ENCODE measurements at places on chromosomes 16 and 17.
A peak's percentile ranks its signal among the peaks of the same experiment; 100 is the strongest.

- no peak for DNase-seq
These were observed 35.2 kb downstream of the TSC2 start for GRCh38 chr16:2082983-2083364.

GRCh38 chr16:87063543-87063942 lies 253.6 kb downstream of the C16orf95 start:
- no peak for DNase-seq

DNA sequence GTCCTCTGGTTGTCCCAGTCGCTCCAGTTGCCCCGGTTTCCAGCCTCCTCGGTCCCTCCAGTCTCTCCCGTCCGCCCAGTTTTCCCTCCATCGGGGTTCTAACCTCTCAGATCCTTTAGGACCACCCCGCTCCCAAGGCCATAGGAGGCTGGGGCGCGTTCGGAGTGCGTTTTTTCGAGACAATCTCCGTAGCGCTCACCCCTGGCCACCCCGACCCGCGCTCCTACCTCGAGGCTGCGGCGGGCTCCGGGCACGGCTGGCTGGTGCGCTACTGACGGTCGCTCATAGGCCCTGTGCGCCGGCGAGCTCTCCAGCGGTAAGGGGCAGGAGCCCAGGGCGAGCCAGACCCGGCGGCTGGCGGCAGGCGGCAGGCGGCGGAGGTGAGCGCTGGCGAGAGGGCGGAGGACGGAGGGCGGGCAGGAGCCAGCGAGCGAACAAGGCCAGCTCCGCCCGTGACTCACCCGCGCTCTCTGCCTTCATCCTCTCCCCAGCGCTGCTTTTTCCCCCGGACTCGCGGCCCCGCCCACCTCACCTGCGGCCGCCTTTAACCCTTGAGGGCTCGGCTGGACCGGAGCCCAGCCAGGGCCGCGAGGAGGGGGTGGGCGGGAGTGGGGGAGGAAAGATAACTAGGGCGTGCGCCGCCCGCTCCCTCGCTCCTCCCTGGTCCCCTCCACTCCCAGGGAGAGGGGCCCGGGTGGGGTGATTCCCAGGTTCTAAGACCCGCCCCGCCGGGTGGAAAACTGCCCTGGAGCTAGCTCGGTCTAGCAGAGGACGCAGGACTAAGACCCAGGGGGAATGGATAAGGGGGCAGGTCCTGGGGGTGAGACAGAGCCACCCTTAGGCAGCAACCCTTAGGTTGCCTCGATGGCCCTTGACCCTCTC lies at the start of gene SP6:
Gene SP6, minus strand, starts transcription at position 472 of the 882 bp plus-strand sequence. CDS start 2,734 bp downstream, outside the sequence.
- peak; percentile 54 for DNase-seq

- DNase-seq = no peak
These were observed 26.9 kb upstream of the PHAF1 start for GRCh38 chr16:67082891-67083290.

- no peak for DNase-seq
These were observed 9.6 kb upstream of the PLEKHG4 start for GRCh38 chr16:67269766-67270165.

GRCh38 chr17:42399121-42399520 lies 10.9 kb upstream of the STAT3 start:
- DNase-seq = no peak

DNA sequence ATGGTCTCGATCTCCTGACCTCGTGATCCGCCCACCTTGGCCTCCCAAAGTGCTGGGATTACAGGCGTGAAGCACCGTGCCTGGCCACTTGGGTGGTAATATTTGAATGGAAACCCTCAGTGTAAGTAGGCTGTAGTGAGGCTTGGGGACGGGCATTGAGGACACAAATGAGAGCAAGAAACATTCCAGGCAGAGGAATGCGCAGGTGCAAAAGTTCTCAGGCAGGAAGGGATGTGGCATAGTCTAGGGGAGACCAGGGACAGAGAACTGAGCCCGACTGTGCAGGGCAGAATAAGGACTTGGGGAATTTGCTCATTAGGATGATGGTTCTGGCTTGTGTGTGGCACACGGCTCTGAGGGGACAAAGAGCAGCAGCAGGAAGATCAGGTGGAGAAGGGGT lies 54.8 kb downstream of the GRB2 start:
- no peak for DNase-seq

DNA sequence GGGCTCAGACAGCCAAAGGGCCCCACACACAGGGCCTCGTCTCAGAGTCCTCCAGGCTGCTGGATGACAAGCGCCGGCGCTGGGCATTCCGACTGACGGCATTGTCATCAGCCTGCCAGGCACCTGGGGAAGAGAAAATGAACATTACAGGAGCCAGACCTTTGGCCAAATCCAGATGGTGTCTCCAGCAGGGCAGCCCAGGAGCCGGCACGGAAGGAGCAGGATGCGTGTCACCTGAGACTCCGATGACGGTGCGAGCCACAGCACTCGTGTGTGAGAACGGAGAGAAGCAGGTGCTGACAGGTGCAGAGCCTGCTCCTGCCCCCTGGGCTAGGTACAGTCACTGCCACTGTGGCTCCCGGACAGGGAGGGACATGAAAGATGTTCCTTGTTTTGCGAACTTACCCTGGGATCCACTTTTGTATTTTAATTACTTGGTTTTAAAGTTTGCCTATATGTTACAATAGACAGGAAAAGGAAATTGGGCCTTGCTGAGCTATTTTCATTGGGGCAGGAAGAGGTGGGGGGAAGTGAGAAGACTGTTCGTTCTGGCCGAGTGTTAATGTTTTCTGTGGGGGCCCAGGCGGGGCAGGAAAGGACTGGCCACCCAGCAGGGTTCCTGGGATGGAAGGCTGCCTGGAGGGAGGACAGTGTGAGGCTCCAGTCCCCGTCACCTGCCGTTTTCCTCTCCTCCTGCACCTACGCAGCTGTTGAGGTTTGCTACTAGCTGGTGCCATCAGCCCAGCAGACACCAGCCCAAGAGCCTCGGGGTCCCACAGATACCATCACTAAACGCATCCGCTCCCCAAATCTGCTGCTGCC lies 4.4 kb upstream of the FOXJ1 start:
- DNase-seq = no peak

- no peak for DNase-seq
These were observed 23.9 kb downstream of the PITPNM3 start for GRCh38 chr17:6532441-6532885.

GRCh38 chr16:68244903-68245853 lies at the start of gene PLA2G15:
PLA2G15 (plus strand) TSS chr16:68245373; CDS start chr16:68245427, 54 bp downstream.
- peak; percentile 98 for DNase-seq

Measured in brain (organoid and tissue), 16 donors.